Stimulated activated CD4-positive, alpha-beta T cell treated with anti-CD3 and anti-CD28 coated beads, TNF-alpha, amount 100 ng/mL, for 48 hours (primary cell): ENCODE measurements at places on chromosomes 2 and 18.

DNA sequence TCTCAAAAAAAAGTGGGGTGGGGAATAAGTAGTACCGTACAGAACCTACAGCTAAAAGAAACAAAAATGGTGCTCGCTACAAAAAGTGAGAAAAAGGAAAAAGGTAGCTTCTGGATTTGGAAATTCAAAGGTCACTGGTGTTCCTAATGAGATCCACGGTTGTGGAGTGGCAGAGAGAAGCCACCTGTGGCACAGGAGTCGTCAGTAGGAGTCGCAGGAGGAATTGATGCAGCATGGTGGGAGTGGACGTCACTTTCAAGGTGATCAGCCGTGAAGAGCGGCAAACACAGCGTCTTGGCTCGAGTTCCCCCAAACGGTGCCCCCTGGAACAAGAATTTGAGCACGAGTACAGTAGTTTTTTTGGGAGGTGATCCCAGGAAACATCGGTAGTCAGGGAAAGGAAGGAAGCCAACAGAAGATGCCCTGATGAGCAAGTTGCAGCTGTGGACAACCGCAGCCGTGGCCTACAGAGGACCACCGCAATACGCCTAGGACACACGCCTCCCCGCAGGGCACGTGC, 1.4 kb upstream of the TTL start:
- DNase-seq = no peak

DNA sequence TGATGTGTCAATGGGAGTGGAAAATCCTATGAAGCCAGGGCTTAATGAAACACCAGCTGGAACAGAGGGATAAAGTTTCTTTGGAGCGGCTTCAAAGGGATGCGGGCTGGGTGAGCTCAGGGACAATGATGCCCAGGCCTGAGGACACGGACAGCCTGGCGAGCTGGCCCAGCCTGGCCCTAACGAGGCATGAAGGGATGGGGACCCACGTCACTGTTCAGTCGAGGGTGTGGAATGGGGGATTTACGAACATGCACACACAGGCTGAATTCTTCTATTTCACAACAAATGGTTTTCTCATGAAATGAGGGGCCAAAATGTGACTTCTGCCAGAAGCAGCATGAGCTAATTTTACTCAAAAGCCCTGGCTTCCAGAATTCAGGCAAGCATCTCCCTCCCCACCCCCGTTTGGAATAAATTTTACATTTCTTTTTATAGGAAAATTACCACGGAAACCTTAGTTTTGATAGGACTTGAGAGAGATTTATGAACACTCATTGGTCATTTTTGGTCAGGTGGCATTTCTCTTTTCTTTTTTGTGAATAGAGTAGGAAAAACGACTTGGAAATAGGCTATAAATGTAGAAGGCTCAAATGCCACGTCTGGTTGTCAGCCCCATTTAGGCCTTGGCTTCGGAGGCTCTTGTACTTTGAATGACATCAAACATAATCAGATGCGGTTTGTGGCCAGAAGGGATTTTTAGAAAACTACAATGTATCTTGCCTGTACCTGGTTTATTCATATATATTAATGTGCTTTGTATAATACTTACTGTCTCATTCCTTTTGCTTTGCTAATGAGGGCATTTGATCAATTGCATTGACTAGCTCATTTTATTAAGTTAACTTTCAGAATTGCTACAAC, 893.8 kb upstream of the CELF4 start:
- DNase-seq = no peak

DNA sequence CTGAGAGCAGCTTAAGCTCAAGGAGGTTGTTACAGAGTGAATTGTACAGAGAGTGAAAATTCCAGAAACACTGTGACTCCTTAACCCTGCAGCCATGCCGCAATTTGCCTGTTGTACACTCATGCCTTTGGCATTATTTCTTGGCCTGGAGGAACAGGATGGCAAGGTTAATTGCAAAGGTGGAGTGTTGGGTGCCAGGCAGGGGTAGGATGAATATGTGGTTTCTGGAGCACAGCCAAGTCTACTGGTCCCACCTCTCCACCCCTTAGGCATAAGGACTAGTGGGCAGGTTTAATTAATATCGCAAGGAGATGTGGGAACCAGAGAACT, 250.2 kb downstream of the LRRTM1 start:
- no peak for DNase-seq

- DNase-seq = no peak
Measured at GRCh38 chr18:69974365-69974764, 26.7 kb upstream of the CD226 start.

- DNase-seq = no peak
Measured at GRCh38 chr18:52310651-52311050, 29.3 kb upstream of the DCC start.

GRCh38 chr2:85755122-85756027, 1.6 kb downstream of the ATOH8 start:
- DNase-seq = no peak

- DNase-seq = no peak
Measured at GRCh38 chr2:189700681-189701080, 26.2 kb downstream of the ANKAR start.

- DNase-seq = no peak
Measured at GRCh38 chr2:20590704-20591515, 60.0 kb downstream of the HS1BP3 start.

GRCh38 chr2:28736034-28736433, 15.6 kb upstream of the PPP1CB start:
- no peak for DNase-seq

GRCh38 chr2:224382973-224383555, 18.8 kb downstream of the FAM124B start:
- no peak for DNase-seq

- peak; percentile 42 for DNase-seq
Measured at GRCh38 chr2:60581433-60582282, 28.2 kb upstream of the BCL11A start.

DNA sequence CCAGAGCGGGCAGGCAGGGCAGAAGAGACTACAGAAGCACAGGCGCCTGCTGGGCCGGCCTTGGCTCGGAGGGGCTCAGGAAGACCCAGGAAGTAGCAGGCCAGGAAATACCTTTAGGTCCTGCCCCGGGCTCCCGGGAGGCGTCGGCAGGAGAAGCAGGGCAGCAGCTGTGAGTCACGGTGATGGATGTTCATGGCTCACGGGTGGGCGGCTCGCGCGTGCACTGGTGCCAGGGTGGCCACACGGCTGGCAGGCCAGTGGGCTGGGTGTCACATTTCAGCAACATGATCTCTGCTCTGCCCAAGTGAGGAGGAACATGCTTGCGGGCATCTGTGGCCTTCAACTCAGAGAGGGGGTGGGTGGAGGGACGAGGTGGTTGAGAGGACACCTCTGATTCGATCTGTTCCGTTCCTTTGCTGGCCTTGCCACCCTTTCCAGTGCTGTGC, 139.3 kb downstream of the KLHL29 start:
- DNase-seq = no peak

DNA sequence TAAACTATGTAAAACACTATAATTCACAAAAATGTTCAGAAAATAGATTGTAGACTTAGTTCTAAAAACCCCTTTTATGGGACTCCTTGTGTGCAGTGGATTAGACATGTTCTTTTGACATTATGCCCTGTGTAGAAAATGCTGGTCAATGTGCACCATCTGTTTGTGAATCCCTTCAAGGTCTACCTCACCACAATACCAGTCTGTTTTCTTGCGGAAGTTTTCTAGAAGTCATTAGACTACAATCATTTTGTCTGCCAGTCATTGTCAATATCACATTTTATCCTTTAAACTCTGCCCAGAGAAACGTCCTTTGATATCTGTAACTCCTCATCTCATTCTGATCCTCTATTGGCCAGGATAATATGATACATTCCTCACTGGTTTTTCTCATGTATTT, 7.8 kb downstream of the ITGA4 start:
- DNase-seq = no peak

- no peak for DNase-seq
Measured at GRCh38 chr2:102386867-102387541, 31.4 kb downstream of the IL18R1 start.

GRCh38 chr2:221372159-221372884, 199.8 kb downstream of the EPHA4 start:
- DNase-seq = no peak

- no peak for DNase-seq
Measured at GRCh38 chr18:27171993-27172392, 13.1 kb downstream of the CHST9 start.

DNA sequence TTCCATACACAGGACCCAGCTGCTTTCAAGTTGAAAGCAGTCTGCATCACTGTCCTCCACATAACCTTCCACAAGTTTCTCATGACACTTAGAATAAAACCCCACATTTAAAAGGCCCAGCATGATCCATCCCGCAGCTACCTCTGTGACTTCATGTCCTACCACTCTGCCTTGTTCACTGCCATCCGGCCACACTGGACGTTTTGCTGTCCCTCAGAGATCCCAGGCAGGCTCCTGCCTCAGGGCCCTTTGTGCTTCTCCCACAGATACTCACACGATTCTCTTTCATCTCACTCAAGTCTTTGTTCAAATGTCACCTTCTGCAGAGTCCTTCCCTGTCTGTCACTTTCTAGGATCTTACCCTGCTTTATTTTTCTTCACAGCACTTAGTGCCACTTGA, 232.9 kb upstream of the BOD1L2 start:
- DNase-seq = no peak

DNA sequence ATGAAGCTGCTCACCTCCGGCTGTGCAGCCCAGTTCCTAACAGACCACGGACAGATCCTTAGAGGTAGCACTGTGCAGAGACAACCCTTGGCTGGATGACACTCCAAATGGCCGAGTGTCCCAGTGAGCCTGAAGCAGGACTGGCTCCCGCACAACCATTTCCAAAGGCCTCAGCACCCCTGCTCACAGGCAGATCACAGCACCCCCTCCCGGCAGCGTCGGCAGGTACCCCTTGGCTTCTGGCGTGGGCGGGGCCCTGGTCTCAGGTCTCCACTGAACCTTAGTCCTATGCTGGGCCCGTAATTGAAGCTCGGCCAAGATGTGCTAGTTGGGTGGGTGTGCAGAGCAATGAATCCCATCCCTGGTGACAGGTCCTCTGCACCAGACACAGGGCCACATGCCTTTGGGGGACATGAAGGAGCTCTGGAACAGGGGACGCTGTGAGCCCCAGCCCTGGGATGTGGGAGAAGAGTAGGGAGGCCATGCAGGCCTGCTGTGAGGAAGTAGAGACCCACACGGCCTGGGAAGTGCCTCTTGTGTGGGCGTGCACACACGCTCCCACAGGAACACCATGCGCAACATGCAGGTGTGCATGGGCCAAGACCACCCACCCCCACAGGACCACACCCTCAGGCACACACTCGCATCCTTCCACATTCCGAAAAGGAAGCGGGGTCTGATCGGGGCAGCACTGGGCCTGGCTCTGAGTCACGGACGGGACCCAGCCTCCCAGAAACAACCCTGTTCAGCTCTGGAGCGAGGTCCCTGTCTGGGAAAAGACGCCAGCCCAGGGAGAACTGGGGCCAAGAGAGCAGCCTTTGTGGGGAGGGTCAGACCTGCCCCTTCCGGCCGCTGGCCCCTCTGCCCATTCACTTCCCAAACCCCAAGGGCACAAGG, 2.8 kb downstream of the DUSP2 start:
- DNase-seq = no peak

GRCh38 chr18:9542924-9543323, 67.6 kb downstream of the RALBP1 start:
- no peak for DNase-seq

DNA sequence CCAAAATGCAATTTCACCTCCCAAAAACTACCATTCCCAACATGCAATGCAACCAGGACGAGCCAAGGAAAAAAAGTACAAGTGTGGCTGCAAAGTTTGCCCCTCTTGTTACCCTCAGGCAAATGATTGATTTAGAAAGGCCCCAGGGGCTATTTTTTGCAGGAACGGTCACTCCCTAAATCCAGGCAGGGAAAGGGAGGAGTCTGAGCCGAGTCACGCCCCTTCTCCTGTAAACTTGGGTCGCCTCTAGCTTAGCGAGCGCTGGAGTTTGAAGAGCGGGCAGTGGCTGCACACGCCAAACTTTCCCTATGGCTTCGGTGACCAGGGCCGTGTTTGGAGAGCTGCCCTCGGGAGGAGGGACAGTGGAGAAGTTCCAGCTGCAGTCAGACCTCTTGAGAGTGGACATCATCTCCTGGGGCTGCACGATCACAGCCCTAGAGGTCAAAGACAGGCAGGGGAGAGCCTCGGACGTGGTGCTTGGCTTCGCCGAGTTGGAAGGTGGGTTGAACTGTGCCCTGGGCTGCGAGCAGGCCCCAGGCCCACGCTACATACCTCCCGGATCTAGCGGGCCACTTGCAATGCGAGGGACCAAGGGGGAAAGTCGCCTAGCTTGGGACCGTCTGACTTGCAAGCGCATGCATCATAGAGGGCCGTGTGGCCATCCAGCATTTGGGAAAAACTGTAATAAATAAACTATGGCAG, at the start of gene GALM:
TSS of gene GALM (plus strand) at position 261 of the 702 bp plus-strand sequence. CDS start at position 309, 48 bp downstream.
- DNase-seq = no peak

GRCh38 chr2:157414050-157414449, 29.8 kb downstream of the CYTIP start:
- no peak for DNase-seq

GRCh38 chr2:168174756-168175155, 72.6 kb downstream of the STK39 start:
- DNase-seq = no peak

GRCh38 chr18:77087393-77088141, 45.0 kb downstream of the MBP start:
- no peak for DNase-seq

DNA sequence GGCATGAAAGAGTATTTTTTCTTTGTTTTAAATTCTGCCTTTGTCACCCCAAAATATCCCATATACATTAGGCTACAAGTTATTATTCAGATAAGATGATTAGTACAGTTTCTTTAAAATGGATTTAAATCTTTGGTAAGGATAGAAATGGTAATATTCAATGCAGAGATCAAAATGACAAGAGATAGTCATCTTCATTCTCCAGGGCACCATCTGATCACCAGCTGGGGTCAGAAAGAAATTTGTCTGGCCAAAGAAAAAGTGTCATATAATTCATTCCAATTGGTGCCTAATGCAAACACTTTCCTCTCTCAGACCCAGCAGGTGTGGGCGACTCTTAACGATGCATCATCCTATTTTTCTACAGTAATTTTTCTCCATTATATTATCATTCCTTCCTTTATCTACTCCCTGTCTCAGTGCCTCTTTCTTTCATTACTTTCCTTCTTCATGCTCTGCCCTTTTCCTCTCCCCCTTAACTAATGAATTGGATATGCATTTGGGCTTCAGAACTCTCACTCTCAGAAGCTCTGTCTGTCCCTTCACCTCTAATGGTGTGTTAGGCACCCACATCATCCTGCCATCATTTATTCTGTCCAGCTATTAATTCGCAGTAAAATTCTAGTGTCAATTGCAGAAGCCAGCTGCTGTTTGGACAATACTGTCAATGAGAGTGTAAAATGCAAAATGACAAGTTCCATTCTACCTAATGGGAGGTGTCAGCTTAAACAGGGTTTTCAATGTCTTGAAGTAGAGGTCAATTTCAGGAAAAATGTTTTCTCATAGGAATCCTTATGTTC, 570.5 kb downstream of the TDRD15 start:
- no peak for DNase-seq

DNA sequence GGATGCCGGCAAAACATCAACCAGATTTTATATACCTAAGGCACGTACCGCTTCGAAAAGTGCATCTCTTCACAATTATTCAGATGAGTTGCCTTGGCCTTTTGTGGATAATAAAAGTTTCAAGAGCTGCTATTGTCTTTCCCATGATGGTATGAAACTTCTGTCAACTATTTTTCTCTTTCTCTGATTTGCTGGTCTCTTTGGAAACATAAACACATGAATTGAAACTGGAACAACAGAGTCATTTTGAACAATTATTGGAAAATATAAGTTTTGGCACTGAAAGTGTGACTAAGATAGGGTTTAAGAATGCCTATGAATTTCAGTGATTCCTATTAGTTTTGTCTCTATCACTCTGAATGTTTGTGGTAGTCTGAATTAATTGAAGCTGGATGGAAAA, 109.9 kb downstream of the DPP4 start:
- no peak for DNase-seq

- no peak for DNase-seq
Measured at GRCh38 chr18:58770601-58771000, 94.1 kb upstream of the ZNF532 start.
